ENCODE measurements at places on chromosomes 4 and X.

GRCh38 chr4:54228961-54229501, at the start of gene PDGFRA:
PDGFRA (plus strand) TSS chr4:54229293; CDS start chr4:54258769, 29,476 bp downstream.
- DNase-seq: no peak

DNA sequence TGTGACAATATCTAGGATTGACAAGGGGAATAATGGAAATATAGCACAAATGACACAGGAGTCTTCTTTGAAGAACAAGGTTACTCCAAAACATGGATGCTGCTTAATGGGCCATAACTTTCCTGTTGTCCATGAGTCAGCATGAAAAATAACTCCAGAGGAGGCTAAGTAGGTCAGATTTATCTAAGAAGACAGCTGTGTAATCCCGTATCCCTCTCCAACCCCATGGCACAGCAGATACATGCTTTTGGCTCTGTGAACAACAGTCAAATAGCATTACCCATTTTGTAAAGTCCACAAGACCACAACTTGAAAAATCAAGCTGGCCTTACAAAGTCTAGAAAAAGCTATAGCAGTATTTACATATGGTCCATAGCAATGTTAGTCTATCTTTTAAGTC, 2.1 kb upstream of the TMEM131L start:
- DNase-seq: no peak

GRCh38 chr4:120850018-120850599, 72.4 kb downstream of the PRDM5 start:
- no peak for DNase-seq

DNA sequence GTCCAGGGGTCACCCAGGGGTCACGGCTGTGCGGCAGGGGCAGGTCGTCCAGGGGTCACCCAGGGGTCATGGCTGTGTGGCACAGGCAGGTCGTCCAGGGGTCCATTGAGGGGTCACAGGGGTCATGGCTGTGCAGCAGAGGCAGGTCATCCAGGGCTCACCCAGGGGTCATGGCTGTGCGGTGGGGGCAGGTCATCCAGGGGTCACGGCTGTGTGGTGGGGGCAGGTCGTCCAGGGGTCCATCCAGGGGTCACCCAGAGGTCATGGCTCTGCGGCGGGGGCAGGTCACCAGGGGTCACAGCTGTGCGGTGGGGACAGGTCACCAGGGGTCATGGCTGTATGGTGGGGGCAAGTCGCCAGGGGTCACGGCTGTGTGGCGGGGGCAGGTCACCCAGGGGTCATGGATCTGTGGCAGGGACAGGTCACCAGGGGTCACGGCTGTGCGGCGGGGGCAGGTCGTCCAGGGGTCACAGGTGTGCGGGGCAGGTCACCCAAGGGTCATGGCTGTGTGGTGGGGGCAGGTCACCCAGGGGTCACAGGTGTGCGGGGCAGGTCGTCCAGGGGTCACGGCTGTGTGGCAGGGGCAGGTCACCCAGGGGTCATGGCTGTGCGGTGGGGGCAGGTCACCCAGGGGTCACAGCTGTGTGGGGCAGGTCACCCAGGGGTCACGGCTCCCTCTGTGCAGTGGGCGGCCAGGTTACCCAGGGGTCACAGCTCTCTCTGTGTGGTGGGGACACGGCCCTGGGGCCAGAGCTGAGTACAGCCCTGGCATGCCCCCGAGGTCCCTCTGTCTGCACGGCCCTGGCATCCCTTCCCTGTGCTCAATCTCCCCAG, 16.0 kb downstream of the ATP5ME start:
- no peak for DNase-seq

DNA sequence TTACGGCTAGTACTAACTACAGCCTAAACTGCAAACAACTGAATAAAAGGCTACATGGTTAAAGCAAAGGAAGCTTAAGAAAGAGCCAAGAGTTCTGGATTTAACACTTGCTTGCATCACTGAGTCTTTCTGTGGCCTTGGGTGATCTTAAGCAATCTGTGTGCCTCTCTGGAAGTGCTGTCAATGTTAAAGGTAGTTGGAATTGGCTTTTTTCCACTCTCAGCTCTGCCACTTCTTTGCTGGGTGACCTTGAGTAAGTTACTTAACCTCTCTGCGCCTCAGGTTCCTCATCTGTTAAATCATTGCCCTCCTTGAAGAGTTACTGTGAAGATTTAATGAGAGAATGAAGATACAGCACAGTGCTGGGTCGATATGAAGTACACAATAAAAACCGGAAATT, 15.7 kb downstream of the SLC2A9 start:
- DNase-seq: no peak

- no peak for DNase-seq
These were observed 63.9 kb downstream of the GPR143 start for GRCh38 chrX:9701790-9702189.
